Psoas muscle (tissue), 8 donors: ENCODE measurements at places on chromosomes 11 and 22. TPM values are rescaled to one million over a fixed set of nuclear protein-coding genes. Genes with fewer than 3 reads are reported as not detected.

GRCh38 chr22:38030311-38031133, 26.7 kb upstream of the PICK1 start:
- no peak overlapping the region for H3K27ac ChIP-seq
- no peak for DNase-seq
- no peak overlapping the region for H3K4me3 ChIP-seq
- no peaks in the 10 kb centered on the region for H3K27me3 ChIP-seq
- H3K36me3 ChIP-seq, result no peaks in the 10 kb centered on the region

GRCh38 chr22:28402060-28402459, 277.6 kb downstream of the TTC28 start:
- no peaks in the 10 kb centered on the region for H3K36me3 ChIP-seq
- no peak overlapping the region for H3K27ac ChIP-seq
- H3K4me1 ChIP-seq, result peaks cover 17% of the 10 kb centered on the region
- DNase-seq, result no peak

GRCh38 chr11:70786021-70786665, 387.8 kb downstream of the CTTN start:
- no peak for DNase-seq
- no peaks in the 10 kb centered on the region for H3K4me1 ChIP-seq
- H3K36me3 ChIP-seq, result no peaks in the 10 kb centered on the region
- no peak overlapping the region for H3K27ac ChIP-seq

DNA sequence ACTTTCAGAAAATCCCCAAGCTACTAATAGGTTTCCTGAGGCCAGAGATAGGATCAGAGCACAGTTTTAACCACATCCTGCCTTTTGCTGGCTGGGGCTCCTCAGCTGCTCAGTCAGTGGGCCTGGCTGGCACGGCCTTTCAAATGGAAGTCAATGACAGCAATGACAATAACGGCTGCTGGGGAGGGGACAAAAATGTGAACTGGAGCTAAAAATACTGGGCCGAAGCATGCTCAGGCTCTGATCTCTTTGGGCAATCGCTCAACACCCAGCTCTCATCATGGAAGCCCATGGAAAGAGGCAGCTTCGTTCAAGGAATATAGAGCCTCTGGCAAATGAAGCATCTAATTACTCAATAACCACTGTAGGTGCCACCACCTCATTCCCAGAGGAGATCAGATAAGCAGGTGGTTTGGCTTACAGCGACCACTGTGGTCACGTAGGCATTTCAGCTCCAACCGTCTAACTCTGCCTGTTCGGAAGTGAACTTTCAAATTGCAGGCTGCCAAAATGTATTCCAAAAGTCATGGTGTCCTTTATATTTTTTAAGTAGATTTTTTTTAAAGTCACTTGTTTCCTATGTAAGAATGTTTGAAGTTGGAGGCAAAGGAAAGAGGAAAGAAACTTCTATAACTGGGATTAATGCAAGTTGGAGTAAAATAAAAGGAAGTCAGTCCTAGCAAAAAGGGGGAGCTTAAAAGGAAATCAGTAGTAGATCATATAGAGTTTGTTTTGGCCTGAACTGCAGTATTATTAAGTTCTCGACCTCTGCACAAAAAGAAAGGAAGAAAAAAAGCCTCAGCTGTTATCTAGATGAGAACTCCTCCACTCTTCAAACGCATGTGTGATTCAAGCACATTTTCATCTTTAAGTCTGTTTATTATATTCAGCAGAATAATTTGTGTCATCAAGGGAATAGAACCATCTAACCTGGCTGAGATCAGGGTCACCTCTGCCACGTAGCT, 14.1 kb downstream of the WT1 start:
- H3K27ac ChIP-seq, result no peak overlapping the region
- no peak for DNase-seq
- H3K4me3 ChIP-seq, result no peak overlapping the region
- peaks cover 8% of the 10 kb centered on the region for H3K27me3 ChIP-seq
- no peaks in the 10 kb centered on the region for H3K4me1 ChIP-seq

OR8A1 gene
- not detected for total RNA-seq

GRCh38 chr11:96014217-96014616, 90.3 kb upstream of the MTMR2 start:
- H3K27me3 ChIP-seq, result no peaks in the 10 kb centered on the region
- H3K36me3 ChIP-seq, result no peaks in the 10 kb centered on the region
- no peak for DNase-seq
- peaks cover 4% of the 10 kb centered on the region for H3K4me1 ChIP-seq
- no peak overlapping the region for H3K4me3 ChIP-seq

PRR33 gene
- 2.5 TPM for total RNA-seq

DNA sequence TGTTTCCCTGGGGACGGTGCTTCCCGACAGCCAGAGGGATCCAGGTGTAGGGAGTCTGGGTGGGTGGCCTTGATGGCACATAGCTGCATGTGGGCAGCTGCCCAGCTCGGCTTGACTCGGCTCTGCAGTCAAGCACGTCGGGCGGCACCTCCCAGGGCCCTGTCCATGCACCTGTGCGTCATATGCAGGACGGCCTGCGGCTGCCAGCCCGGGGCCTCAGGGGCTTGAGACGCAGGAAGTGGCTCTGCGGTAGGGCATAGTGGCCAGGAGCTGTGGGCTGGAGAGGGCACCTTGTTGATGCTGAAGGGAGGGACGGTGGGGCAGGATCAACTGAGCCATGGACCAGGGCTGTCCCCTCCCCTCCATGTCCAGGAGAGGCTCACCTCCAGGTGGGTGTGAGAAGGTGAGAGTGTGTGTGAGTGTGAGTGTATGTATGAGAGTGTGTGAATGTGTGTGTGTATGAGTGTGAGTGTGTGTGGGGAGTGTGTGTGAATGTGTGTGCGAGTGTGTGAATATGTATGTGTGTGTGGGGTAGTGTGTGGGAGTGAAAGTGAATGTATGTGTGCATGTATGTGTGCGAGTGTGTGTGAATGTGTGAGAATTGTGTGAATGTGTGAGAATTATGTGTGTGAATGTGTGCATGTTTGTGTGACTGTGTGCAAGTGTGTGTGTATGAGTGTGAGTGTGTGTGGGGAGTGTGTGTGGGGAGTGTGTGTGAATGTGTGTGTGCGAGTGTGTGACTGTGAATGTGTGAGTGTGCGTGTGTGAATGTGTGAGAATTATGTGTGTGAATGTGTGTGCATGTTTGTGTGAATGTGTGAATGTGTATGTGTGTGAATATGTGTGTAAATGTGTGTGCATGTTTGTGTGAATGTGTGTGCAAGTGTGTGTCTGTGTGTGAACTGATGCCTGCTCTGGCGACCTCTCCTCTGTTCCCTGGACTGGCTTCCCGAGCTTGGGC, 5.7 kb upstream of the SUN2 start:
- H3K4me3 ChIP-seq, result no peak overlapping the region
- H3K36me3 ChIP-seq, result no peaks in the 10 kb centered on the region
- H3K27me3 ChIP-seq, result no peaks in the 10 kb centered on the region
- H3K4me1 ChIP-seq, result peaks cover 17% of the 10 kb centered on the region
- DNase-seq, result no peak
- H3K27ac ChIP-seq, result no peak overlapping the region

GRCh38 chr11:44388828-44389657, 79.1 kb upstream of the ALX4 start:
- no peak overlapping the region for H3K4me3 ChIP-seq
- no peaks in the 10 kb centered on the region for H3K4me1 ChIP-seq
- peaks cover 15% of the 10 kb centered on the region for H3K27me3 ChIP-seq
